GM12892 (cell line): ENCODE measurements at places on chromosomes 6 and 20.

GRCh38 chr6:168666699-168667427 lies 225.9 kb downstream of the SMOC2 start:
- no peak for DNase-seq

GRCh38 chr6:137136065-137136464 lies 37.4 kb downstream of the IL22RA2 start:
- no peak for DNase-seq

DNA sequence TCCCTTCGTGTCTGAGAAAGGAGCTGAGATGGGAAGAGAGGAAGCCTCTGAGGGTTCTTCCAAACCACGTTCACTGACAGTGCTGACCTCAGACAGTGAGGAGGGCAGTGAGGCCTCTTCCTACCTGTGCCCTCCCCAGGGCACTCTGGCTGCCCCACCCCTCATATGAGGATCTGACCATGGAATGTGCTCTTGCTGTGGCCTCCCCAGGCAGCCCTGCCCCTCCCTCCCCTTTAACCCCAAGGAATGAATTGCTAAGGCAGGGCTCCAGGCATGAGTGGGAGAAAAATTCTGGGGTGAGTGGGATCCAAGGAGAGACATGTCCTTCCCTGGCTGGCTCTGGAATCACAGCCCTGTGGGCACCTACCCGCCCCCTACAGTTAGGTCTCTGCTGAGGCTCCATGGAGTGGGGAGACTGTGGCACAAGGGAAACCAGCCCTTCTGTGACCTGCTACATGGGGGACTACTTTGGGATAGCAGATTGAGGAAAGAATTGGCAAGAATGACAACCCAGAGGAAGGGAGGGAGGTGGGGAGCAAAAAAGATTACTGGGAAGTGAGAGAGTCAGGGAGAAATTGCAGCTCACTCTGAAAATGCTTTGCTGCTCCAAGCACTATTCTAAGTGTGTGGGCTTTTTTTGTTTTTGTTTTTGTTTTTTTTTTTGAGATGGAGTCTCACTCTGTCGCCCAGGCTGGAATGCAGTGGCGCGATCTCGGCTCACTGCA lies 29.4 kb downstream of the TNXB start:
- no peak for DNase-seq

DNA sequence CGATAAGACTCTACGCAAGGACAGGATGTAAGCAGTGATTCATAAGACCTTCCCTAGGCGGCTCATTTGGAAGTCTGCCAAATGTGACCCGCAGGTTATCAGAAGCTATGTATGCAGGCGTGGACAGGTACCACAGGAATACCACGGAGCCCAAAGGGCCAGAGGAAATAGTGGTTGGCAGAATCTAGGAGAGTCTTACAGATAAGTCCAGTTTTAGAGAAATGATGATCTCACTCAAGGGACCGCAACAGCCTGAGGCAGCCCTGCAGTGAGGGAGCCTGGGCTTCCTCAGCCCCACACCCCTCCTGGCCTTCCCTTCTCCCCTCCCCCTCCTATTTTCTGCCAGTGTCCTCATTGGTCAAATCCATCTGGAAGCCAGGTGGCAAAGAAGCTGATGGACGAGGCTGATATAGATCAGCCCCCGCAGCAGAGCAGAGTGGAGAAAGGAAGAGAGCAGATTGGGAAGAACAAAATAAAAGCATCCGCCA lies 110.6 kb downstream of the FNDC1 start:
- DNase-seq = no peak

- no peak for DNase-seq
These were observed at the start of gene RIN2 for GRCh38 chr20:19758133-19758500. Gene RIN2 (plus strand): TSS chr20:19758258. CDS start chr20:19889602, 131,344 bp downstream.

DNA sequence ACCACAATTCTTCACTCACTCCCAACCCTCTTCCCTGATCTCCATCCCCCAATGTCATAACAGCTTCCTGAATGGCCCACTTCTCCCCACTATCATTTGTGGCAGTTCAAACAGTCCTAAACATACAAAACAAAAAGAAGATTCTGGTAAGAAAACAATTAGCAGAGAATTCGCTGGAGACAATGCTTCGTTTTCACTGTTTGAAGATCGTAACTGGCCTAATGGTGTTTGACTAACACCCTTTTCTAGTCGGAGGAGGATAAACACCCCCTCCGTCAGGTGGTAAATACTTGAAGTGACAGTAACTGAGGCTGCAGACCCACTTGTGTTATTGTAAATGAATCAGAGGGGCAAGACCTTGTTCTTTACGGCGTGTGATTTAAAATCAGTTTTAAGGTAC lies 3.8 kb downstream of the EYA2 start:
- no peak for DNase-seq

DNA sequence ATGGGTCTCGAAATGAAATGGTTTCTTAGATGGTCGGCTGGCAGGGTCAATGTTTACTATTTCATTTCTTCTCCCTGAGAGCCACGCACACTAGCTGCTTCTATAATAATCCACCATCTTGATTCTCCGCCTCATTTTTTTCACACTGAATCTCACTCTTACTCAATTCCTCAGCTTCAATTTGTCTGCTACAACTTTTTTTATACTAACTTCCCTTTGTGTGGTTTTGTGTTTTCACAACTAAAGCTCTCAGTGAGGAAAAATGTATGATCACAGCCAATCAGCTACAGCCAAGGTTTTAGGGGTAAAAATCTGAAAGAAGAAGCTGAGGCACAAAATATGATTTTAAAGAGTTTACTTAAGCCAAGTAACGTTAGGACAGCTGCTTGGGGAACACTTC lies 1309.4 kb downstream of the EPHA7 start:
- no peak for DNase-seq

GRCh38 chr6:47267301-47267700 lies 42.4 kb downstream of the TNFRSF21 start:
- no peak for DNase-seq

GRCh38 chr20:31833931-31834521 lies 11.4 kb downstream of the FOXS1 start:
- no peak for DNase-seq

DNA sequence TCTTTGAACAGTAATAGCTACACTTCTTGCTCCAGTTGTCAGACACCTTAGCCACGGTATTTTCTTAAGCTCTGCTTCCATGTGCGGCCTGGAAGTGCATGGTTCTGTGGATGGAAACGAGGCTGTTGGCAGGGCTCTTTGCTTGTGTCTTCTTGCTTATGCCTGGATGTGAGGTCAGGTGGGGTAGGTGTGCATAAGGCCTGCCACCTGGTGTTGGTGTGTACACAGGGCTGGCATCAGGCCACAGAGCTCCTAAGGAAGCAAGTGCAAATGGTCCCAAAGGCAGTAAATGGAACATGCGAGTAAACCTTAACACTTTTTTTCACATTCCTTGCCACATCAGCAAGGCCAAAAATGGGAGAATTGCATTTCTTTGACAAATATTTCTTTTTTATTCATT lies 158.1 kb upstream of the GMDS start:
- DNase-seq = no peak

DNA sequence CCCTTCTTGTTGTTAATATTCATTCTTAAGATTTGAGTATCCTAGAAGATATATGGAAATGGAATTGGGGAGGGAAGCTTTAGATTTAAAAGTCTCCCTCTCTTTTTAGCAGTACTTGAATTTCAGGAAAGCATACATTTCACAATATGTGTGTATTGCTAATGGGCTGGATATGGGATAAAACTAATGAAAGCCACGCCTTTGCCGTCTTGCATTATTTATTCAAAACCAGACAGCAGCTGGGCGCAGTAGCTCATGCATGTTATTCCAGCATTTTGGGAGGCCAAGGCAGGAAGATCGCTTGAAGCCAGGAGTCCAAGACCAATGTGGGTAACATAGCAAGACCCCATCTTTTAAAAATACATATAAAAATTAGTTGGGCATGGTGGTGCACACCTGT lies 121.6 kb upstream of the TIAM2 start:
- no peak for DNase-seq

DNA sequence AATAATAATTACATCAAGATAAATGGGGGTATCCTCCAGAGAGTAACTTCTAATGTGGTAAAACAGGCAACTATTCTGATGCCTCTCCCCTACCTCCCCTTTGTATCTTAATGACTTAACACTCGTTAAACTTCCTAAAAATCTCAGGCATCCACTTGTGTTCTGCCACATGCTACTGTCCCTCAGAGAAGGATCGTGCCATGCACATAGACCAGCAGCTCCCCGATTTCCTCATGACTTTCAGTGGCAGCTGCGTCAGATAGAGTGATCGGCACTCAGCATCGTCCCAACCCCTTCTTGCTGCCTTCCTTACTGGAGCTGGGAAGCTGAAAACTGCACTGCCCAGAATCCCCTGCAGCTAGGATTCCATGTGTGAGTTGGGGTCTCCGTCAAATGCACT lies 32.1 kb downstream of the RIPOR2 start:
- no peak for DNase-seq

DNA sequence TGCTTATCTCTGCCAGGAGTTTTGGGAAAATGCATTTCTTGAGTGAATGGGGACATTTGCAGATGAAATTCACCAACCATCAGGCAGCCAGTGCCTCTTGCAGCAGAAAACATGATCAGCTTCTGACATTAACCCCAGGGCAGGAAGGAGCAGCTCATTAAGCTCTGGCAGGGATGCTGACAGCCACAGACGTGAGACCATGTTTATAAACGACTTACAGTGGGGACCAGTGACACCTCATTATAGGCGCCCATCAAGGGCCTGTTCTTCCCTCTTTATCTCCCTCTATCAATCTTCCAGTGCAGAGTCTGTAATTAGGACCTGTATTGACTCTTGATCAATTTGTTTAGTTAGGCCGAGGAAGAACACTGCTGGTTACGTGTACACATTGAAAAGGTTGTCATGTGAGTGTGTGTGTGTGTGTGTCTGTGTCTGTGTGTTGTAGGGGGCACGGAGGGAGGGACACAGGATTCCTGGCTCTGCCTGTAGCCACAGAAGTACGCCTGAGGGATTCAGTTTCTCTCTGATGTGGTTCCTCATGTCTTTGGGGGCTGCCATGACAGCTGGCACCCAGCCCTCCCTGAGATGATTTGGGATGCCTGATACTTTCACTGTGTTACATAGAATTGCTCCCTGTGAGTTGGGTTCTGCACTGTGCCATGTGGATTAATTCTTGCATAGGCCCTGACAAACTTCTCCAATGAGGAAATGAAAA lies 428.4 kb upstream of the CHD6 start:
- no peak for DNase-seq

GRCh38 chr6:127635091-127635490 lies 58.1 kb downstream of the C6orf58 start:
- DNase-seq = no peak

GRCh38 chr6:85429346-85429745 lies 20.5 kb upstream of the NT5E start:
- no peak for DNase-seq

- no peak for DNase-seq
These were observed 5.3 kb downstream of the NFYA start for GRCh38 chr6:41078101-41078500.

GRCh38 chr6:37802810-37803209 lies 16.7 kb upstream of the ZFAND3 start:
- DNase-seq = no peak

- DNase-seq = no peak
These were observed 14.5 kb downstream of the FERMT1 start for GRCh38 chr20:6108330-6108729.

DNA sequence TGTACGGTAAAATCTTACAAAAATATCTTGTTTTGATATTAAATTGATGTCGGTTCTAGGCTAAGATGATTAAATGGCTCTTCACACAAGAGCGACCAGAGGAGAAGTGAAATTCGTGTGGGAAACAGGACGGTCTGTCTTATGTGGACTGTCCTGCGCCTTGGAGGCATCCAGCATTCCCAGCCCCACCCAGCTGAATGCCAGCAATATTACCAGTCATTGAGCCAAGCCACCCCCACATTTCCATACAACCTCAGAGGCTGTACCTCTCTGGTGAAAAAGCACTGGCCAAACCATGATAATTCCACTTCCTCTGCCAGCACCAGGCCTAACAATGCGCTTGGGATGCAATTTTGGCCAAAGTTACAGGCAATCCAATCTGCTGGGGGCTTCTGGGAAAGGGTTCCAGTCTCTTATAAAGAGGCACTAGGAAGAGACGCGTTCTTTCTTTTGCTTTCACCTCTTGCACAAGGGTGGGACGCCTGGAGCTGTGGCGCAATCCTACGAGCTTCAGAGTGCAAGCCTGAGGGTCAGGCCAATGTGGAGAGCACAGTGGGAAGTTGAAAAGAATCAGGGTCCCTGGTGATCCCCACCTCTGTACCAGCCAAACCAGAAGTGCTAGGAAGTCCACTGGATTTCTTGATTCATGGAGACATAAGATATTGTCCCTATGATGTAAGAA lies 213.1 kb downstream of the PREX1 start:
- DNase-seq = no peak

- no peak for DNase-seq
These were observed 13.4 kb downstream of the ENPP1 start for GRCh38 chr6:131821010-131821807.

DNA sequence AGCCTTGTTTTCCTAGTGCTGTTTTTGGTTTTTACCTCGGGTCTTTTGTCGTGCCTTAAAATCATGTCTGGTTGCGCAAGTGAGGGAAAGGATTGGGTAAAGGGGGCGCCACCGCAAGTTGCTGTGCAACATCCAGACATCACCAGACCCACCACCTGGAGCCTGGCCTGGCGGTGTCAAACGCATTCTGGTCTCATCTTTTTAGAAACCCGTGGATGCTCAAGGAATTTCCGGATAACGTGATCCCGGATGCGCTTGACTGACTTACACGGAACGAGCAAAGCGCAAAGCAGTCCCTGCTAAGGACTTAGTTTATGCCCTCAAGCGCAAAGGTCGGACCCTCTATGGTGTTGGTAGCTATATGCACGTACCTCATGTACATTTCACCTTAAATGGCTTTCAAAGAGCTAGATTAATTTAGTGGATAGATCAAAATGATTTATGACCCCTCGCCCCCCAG lies 105.2 kb downstream of the OR2B2 start:
- DNase-seq = no peak

GRCh38 chr6:3320238-3320811 lies 61.6 kb downstream of the PSMG4 start:
- DNase-seq = no peak

GRCh38 chr6:57216235-57217101 lies 5.6 kb downstream of the RAB23 start:
- DNase-seq = no peak

DNA sequence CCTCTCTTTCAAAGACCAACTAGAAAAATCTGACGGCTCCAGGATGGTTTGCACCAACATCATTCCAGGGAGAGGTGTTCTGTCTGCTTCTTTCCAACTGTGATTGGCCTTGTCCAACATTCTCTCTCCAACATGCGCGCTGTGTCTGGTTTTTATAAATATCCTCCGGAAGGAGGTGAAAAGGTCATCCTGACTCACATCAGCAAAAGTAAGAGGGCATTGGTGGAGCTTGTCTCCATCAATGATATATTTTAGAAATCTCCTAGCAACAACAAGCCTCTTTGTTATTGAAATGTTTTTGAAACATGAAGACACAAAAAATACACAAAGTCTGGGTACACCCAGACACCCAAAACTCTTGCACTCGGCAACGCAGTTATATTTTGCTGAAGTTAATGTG lies 475.3 kb upstream of the JARID2 start:
- DNase-seq = no peak
